Fibroblast of skin of right biceps (primary cell): ENCODE measurements at places on chromosomes 4 and X.

DNA sequence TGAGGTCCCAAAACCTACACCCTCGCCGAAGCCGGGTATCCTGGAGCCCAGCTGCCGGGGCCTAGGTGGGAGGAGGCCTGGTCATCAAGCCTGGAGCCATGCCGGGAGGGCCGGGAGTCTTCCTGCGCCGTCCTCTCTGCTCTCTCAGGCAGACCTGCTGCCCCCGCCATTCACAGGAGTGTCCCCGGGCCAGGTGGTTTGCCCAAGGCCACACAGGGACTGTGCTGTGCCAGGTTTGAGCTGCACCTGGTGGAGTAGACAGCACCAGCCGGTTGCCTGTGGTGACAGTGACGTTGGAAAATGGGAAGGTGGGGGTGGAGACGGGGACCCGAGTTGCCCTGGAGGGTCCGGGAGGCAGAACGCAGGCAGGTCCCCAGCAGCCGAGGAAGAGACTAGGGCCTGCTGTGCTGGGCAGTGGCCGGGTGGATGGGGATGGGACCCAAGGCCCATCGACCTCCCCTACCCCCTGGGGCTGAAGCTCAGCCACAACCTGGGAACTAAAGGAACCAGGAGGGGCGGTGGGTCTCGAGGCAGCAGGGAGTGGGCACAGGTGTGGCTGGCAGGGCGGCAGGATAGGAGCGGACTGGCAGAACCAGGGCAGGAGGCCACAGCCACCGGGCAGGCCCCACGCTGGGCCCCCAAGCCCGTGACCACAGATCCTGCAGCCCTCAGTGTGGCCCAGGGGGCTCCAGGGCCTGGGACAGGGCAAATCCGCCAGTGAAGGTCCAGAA lies 9.5 kb downstream of the DOK7 start:
- no peak for DNase-seq

GRCh38 chrX:134364711-134365110 lies 95.3 kb upstream of the HPRT1 start:
- no peak for DNase-seq

DNA sequence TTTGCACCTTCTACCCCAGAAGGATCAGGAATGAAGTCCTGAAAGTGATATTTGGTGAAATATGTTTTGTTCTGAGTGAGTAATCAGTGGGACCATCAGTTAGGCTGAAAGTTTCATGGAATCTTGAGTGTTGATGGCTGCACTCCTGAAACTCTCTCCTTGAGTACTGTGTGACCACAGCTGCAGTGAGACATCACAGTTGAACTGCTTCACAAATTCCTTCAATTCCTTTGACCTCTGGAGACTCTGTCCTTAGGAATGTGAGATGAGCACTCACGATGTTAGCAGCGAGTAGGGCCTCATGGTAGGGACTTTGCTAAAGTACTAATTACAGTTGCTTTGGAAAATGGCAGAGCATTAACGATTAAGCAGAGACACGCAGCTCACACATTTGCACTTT lies 142.9 kb upstream of the SLC4A4 start:
- DNase-seq: peak; percentile 95

GRCh38 chr4:52290466-52290865 lies 239.4 kb downstream of the SPATA18 start:
- no peak for DNase-seq

GRCh38 chrX:20727447-20727846 lies 460.7 kb upstream of the RPS6KA3 start:
- DNase-seq: no peak

- no peak for DNase-seq
Observed at GRCh38 chrX:8657883-8658282, 74.1 kb downstream of the ANOS1 start.
